Epithelial cell of esophagus (primary cell): ENCODE measurements at places on chromosomes 1 and 21.

- peak; percentile 99 for DNase-seq
Measured at GRCh38 chr1:201460814-201461644, 8.0 kb downstream of the PHLDA3 start.

DNA sequence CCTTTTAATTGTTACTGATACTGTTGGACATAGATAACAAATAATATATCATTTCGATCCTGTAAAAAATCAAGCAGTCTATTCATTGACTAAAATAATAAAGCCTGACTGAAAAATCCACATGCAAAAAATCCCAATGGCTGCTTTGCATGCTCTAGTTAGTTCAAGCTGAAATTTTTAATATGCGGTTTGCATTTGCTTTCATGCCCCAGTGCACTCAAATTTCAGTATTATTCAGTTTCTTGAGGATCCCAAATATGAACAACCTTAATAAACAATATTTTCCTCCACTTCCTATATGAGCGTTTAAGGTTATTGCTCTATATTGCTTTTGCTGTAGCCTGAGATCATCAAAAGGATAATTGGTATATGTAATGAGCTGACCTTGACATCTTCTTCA lies 75.1 kb upstream of the DPH5 start:
- DNase-seq, result no peak

GRCh38 chr1:51270751-51271150 lies 34.7 kb downstream of the RNF11 start:
- no peak for DNase-seq

DNA sequence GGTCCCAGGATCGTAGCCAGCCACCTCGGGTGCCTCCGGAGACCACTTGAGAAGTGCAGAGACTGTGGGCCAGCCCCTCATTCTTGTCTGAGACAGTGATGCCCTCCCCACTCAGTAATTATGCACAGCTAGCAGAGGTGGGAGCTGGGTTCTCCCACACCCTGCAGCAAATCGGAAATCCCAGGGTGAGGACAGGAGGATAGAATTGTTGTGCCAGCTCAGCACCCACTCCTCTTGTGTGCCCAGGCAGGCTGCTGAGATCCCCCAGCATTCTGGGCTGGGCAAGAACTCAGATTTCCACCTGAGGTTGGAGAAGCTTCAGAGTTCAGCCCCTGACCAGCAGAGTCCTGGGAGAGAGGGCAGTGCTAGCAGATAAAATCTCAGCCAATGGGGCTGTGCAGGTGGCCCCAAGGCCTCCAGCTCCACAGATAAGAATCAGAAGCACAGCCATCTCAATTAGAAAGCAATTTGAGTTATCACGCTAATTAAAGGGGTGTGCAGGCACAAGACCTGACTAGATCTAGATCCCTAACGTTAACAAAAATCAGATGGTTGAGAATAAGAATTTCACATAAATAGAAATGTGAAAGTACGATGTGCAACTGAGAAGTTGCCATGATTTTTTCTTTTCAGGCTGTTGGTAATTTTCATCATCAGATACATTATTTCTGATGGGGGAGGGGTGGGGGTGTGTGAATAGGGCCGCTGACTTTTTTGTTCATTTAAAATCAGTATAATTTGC lies 45.5 kb upstream of the IRF2BP2 start:
- DNase-seq, result peak; percentile 56

- no peak for DNase-seq
Measured at GRCh38 chr1:59107916-59108315, 189.0 kb upstream of the FGGY start.

GRCh38 chr1:226821719-226822085 lies 48.7 kb upstream of the PSEN2 start:
- no peak for DNase-seq

GRCh38 chr1:47849591-47850261 lies 147.5 kb downstream of the TRABD2B start:
- DNase-seq, result no peak

DNA sequence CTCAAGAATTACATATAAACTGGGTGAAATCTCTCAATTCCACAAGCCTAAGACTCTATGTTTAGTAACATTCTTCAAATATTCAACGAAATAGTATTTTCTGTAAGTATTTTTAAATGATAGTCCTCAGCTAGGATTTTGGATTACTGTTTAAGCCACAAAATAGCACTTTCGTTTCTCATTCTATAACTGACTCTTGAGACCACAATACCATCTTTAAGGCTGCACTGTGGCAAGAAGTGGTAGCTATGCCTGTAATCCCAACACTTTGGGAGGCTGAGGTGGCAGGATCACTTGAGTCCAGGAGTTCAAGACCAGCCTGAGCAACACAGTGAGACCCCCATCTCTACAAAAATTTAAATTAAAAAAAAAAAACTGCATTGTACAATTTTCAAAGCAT lies 126.7 kb downstream of the CDC42BPA start:
- no peak for DNase-seq

- no peak for DNase-seq
Measured at GRCh38 chr1:156912310-156912709, 8.1 kb upstream of the LRRC71 start.

DNA sequence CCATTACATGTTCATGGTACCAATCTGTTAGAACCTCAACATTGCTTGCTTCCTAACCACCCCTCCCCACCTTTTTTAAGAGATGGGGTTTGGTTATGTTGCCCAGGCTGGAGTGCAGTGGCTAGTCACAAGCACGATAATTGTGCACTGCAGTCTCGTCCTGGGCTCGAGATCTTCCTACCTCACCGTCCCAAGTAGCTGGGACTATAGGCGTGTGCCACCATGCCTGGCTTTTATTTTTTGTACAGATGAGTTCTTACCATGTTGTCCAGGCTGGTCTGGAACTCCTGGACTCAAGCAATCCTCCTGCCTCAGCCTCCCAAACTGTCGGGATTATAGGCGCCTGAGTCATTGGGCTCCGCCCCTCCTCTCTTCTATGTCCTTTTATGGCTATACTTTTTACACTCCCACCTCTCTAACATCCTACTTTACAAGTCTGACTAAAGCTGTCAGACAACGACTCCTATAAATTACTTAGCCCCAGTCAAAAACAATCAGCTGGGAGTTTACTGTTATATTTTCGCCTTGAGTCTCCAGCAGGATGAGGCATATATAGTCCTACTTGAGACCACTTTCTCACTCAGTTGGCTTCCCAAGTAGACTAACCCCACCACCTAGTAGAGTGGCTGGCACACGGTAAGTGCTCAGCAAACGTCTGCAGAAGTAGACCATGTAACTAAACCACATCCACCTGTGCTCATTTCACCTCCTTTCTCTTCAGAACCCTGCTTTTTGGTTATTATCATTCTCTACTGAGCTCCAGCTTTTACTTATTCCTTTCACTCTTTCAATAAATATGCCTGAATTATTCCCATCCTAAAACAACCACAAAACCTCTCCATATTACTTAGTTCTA lies 13.8 kb downstream of the ENSA start:
- DNase-seq, result no peak

GRCh38 chr1:168598892-168599291 lies 22.5 kb downstream of the XCL1 start:
- DNase-seq, result peak; percentile 32

DNA sequence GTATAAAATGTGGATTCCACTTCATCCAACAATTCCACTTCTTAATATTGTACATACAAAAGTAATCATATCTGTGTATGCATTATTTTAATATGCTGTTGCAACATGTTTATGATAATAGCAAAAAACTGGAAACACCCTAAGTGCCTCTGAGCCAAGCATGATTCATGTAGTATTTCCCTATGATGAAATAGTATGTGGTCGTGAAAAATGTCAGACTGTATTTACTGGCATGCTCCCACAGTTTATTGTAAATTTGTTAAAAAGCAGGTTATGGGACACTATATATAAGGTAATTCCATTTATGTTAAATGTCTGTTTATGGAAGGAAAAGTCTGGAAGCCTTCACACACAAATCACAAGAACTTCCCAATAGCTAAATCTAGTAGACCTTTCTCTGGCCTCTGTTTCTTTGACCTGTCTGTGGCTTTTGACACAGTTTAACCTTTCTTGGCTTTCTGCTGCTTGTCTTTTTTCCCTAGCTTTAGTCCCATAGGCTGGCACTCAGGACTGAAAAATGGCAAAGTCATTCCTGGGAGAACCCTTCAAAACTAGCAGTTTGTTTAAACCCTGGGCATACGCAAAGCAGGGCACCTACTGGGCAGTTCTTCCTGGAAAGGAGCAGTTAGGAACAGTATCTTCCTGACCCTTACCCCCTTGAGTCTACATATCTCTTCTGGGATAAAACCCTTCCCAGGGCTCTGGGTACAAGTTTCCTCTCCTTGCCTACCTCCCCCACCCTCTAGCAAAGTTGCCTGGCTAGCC lies 65.4 kb upstream of the ARTN start:
- DNase-seq, result peak; percentile 89

DNA sequence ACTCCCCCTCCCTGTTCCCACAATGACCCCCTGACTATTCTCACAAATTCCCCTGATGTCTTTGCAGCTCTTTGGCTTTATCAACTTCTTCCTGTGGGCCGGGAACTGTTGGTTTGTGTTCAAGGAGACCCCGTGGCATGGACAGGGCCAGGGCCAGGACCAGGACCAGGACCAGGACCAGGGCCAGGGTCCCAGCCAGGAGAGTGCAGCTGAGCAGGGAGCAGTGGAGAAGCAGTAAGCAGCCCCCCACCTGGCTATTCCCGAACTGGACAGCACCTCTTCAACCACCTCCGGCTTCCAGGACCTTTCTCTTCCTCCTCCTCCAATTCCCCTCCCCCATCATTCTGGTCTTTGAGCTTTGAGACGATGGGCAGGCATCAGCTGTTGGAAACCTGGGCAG lies 4.4 kb upstream of the ATXN7L2 start:
- DNase-seq, result no peak

GRCh38 chr1:68112835-68113243 lies 62.4 kb upstream of the DIRAS3 start:
- DNase-seq, result peak; percentile 84

DNA sequence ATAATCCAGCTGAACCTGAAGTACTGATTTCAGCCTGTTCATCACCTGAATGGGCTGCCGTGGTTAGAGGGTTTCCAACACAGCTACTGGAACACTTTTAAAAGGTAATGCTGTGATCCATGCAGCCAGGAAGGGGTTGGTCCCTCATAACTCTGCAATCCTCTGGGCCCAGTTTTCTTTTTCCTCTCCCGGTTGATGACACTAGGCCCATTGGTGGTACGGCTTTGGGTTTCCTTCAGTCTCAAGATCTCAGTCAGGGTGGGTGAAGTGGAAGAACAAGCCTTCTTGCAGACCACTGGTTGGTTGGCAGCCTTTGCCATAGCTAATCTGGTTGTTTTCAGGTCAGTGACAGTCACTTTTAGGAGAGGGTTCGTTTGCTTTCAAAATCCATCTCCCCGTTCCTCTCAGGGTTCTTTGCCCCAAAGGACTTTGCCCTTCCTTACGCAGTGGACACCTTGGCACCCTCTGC lies 502 bp upstream of the SLC35A3 start:
- peak; percentile 13 for DNase-seq

DNA sequence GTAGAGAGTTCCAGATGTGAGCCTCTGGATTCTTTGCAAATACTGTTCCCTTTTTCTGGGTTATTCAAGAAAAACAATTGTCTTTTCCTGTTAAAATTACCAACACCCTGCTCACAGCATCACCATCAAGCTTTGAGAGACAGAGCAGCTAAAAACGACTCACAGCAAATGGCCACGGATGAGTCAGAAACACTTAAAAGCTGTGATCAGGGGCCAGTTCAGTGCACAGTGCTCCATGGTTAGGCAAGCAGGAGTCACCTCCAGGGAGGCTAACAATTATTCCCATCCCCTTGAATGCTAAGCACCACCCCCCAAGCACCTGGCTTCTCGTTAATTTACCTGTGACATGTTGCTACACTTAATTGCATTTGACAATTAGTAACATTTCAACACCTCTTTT lies 128.4 kb upstream of the CAMK1G start:
- peak; percentile 47 for DNase-seq

DNA sequence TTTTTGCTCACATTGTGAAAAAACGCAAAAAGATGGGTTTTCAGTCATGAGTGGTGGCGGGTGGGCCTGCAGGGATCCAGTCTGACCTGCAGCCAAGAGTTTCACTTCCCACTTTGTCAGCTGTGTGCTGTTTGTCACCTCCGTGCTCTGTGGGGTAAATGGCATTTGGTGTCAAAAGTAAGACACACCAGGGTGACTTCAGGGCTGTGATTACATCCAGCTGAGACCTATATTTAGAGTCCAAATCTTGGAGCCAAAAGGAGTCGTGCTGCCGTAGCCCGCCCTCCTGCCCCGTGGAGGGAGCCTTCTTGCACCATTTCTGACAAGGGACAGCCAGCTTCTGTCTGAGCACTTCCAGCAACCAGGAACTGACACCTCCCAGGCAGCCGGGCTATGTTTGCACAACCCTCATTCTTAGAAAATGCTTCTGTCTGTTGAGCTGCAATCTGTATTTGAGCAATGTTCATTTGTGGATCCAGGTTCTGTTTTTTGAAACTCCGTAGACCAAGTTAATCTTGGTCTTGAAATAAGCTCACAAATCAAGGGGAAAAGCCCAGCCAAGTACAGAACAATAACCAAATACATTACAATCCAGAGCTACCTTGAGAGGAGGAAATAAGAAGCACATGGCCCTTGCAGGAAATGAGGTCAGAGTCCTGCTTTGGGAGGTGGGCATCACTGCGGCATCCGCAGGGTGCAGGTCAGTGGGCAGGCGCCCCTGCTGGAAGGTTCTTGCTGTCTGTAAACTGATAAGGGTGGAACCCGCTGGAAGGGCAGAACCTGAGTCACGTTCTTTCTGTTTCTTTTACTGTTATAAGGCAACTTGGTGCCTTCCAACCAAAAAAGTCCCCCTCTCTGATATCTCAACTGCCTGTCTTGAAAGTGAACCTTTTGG lies 14.4 kb downstream of the ABCG1 start:
- DNase-seq, result peak; percentile 44

- DNase-seq, result peak; percentile 100
Measured at GRCh38 chr1:153566414-153567371, 1.0 kb upstream of the S100A2 start.

GRCh38 chr1:243268751-243269460 lies 13.1 kb downstream of the SDCCAG8 start:
- DNase-seq, result no peak

GRCh38 chr1:178341261-178341956 lies 155.4 kb downstream of the CLEC20A start:
- peak; percentile 98 for DNase-seq

GRCh38 chr21:44751799-44752636 lies 40.6 kb upstream of the TSPEAR start:
- no peak for DNase-seq

GRCh38 chr1:180381184-180381580 lies 121.2 kb downstream of the ACBD6 start:
- no peak for DNase-seq

DNA sequence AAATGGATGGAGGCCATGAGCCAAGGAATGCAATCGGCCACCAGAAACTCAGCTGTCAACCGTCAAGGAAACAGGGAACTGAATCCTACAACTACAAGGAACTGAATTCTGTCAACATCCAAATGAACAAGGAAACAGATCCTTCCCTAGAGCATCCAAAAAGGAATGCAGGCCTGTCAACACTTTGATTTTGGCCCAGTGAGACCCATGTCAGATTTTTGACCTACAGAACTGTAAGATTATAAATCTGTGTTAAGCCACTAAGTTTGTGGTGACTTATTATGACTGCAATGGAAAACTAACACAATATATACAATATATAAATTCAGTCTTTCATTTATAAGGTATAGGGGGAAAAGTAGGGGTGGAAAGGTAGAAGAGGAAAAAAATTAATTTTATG lies 55.3 kb downstream of the SHCBP1L start:
- DNase-seq, result no peak

- DNase-seq, result peak; percentile 39
Measured at GRCh38 chr21:15066123-15066575, 1.3 kb upstream of the NRIP1 start.

GRCh38 chr1:235898126-235898525 lies 31.4 kb upstream of the LYST start:
- no peak for DNase-seq
